NCI-H748 treated with DMSO at 0.1 percent for 48 hours (cell line): ENCODE measurements at places on chromosomes 5 and 9.

- no peak for DNase-seq
Measured at GRCh38 chr5:7983433-7983832, 114.5 kb downstream of the MTRR start.

- no peak for DNase-seq
Measured at GRCh38 chr9:114549697-114550330, 37.8 kb upstream of the ATP6V1G1 start.

GRCh38 chr9:99353408-99353807, 131.3 kb downstream of the SEC61B start:
- no peak for DNase-seq

GRCh38 chr5:150780187-150780692, 1.7 kb downstream of the SMIM3 start:
- DNase-seq, result no peak

DNA sequence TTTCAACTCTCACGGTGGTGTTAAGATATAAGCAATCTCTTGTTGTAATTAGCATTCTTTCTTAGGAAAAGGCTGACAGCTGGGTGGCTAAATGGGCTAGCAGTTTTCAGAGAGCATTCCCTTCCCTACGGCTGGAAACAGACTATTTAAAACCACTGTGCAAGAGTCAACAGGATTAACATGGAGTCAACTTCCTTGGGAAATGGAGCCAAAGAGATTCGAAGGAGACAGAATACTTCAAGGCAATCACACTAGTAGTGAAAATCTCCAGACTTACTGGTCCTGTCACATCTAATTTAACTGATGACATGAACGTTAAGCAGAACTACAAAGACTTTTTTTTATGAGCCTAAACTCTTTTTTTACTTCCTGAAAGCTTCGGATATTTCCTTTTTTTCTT, 453.3 kb upstream of the ITGA1 start:
- no peak for DNase-seq

- no peak for DNase-seq
Measured at GRCh38 chr5:84794486-84795035, 409.9 kb upstream of the EDIL3 start.

- no peak for DNase-seq
Measured at GRCh38 chr5:31000287-31000686, 193.2 kb upstream of the CDH6 start.

GRCh38 chr9:106020186-106020585, 325.8 kb downstream of the TMEM38B start:
- no peak for DNase-seq

DNA sequence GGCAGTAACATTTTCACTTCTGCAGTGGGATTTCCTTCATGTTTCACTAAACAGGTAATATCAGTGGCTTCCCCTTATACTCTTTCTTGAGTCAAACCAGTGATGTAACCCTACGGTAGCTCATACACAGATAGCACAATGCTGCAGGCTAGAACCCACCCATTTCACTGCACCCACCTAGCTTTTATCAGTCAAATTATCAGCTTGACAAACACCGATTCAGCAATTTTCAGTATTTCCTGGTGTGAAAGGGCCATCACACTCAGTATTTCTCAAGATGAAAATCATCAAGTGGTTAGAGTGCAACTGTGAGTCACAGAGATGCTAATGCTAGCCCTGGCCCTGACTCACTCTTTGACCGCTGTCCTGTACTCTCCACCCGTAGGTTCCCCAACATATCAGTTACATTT, 242.3 kb upstream of the PTGER4 start:
- DNase-seq, result no peak

DNA sequence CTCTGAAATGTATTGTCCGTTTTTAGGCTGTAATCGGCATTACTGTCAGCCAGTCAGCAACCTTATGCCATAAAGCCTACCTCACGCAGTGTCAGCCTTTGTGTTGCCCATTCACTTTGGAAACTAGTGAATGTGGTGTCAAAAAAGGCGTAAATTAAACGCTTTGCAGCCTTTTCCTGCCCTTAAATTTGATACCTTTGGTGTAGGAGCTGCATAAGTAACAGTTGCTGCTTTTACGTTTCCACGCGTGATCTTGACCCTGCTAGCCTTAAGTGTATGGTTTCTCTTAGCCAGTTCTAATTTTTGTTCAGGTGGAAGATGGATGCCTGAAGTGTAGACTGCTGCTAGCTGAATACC, 257.7 kb downstream of the EPB41L4A start:
- DNase-seq, result no peak

GRCh38 chr5:179588166-179588565, 35.3 kb downstream of the HNRNPH1 start:
- DNase-seq, result no peak

- DNase-seq, result no peak
Measured at GRCh38 chr5:612498-613424, 621 bp downstream of the CEP72 start.

DNA sequence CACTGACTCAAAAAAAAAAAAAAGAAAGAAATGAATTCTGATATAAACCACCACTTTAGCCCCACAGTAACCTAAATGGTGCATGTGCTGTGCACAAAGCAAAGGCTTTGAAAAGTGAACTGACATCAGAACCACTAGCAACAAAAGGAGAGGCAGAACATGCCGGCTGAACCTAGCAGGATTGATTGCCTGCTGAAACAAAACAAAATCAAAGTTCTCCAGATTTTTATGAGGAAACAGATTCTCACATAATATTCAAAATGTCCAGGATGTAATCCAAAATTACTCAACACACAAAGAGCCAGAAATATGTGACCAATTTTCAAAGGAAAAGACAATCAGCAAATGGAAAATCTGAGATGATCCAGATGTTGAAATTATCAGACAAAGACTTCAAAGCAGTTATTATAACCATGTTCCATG, 37.9 kb downstream of the UBTD2 start:
- DNase-seq, result no peak

DNA sequence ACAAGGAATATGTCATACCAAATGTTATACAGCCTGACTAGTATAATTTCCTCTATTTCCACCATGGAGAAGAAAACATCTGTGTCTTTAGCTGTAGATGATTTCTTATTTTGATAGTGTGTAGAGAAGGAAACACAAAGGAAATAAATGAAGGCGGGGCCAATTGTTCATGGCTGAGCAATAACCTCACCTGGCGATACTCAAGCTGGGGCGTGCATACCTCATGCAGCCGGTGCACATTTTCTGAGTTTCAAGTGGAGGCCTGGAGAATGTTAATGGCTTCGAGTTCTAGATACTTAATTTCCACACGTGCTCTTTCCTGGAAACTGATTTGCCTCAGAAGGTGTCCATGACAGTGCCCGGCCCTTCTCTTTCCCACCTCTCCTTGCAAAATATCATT, 127.4 kb upstream of the TAF11L2 start:
- no peak for DNase-seq

- no peak for DNase-seq
Measured at GRCh38 chr9:92658611-92659010, 11.3 kb downstream of the IPPK start.
